NCI-H1092 (cell line): ENCODE measurements at places on chromosomes 3 and 15.

- DNase-seq: no peak
Measured at GRCh38 chr15:76140074-76140464, 80.3 kb downstream of the TMEM266 start.

GRCh38 chr3:134606033-134607025, 44.5 kb downstream of the KY start:
- no peak for DNase-seq

- DNase-seq: no peak
Measured at GRCh38 chr3:137171834-137172603, 214.2 kb downstream of the IL20RB start.

DNA sequence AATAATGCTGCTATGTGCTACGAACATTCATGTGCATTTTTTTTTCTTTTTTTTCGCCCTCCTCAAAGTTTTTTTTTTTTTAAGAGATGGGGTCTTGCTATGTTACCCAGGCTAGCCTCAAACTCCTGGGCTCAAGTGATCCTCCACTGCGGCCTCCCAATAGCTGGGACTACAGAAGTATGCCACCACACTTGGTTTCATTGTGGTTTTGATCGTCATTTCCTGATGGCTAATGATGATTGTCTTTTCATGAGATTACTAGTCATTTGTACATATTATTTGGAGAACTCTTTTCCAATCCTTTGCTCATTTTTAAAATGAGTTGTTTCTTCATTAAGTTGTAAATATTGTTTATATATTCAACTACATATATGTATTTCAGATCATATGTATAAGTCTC, 48.8 kb downstream of the FBXO22 start:
- DNase-seq: no peak

DNA sequence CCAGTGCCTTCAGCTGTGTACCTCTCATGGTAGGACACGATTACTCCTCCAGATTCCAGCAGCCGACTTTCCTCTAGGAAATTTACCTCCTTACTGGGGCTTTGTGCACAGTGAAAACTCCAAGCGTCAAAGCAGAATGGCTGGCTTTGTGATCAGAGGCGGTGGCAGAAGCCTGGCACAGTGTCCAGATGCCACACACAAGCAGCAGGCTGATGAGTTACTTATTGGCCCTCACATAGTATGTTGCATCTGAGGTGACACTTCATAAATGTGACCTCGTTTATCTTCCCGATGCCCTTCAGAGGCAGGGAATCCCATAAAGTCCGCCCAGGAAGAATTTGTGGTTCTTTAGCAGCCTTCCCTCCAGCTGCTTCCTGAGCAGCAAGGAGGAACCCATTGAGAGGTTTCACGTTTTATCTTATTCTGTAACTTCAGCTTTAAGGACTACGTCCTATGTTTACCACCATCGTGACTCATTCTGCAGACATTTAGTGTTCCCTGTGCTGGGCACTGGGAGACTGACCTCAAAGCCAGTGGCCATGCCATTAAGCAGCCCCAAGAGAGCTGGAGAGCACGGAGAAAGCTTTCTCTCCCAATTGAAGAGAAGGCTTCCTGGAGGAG, 107.1 kb upstream of the C15orf61 start:
- no peak for DNase-seq

GRCh38 chr3:33940149-33940548, 141.7 kb downstream of the PDCD6IP start:
- no peak for DNase-seq

GRCh38 chr15:67722030-67722817, 103.1 kb upstream of the SKOR1 start:
- no peak for DNase-seq

GRCh38 chr3:19471138-19471537, 322.8 kb downstream of the KCNH8 start:
- DNase-seq: no peak

- no peak for DNase-seq
Measured at GRCh38 chr3:39113291-39113690, 5.8 kb downstream of the TTC21A start.
